Brain pericyte (primary cell): ENCODE measurements at places on chromosomes 12 and 14.

- no peak for DNase-seq
Observed at GRCh38 chr12:70646850-70647249, 9.6 kb upstream of the PTPRB start.

DNA sequence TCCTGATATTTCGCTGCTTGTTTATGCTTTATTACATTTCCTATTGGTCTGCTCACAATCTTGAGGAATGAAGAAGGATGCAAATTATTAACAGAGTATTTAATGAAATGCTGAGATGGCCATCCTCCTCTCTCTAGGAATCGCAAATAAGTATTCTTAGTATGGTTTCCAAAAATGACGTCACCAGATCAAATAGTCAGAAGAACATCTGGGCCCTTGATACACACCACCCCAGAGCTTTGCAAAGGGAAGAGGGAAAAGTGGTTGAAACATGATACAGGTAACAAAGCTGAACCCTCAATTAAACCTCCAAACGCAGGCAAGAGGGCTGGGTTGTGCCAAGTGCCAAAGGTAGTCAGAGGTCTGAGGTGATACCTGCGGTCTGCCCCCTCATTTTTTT lies 107.3 kb downstream of the BCL11B start:
- no peak for DNase-seq

GRCh38 chr14:55303125-55303499 lies 31.9 kb downstream of the FBXO34 start:
- DNase-seq = no peak

- DNase-seq = no peak
Observed at GRCh38 chr14:82720431-82720830, 1186.8 kb upstream of the SEL1L start.

GRCh38 chr14:104898195-104898558 lies 26.5 kb upstream of the PLD4 start:
- no peak for DNase-seq
